Brain (organoid and tissue), 16 donors: ENCODE measurements at places on chromosomes 16 and 17. TPM values are rescaled to one million over a fixed set of nuclear protein-coding genes. Genes with fewer than 3 reads are reported as not detected.

The MYO1C gene
- polyA plus RNA-seq = 12.8 TPM

The NPIPA2 gene
- not detected for polyA plus RNA-seq

The CACNG1 gene
- 1.1 TPM for polyA plus RNA-seq

The ELMO3 gene
- polyA plus RNA-seq = 6.5 TPM

The MYH10 gene
- polyA plus RNA-seq = 41.5 TPM
